Activated CD4-positive, alpha-beta memory T cell treated with anti-CD3 and anti-CD28 coated beads, Interleukin-2, amount 10 ng/mL, durations not matched to agents 7 days and 5 days (primary cell): ENCODE measurements at places on chromosomes 2 and 18. TPM values are rescaled to one million over a fixed set of nuclear protein-coding genes. Genes with fewer than 3 reads are reported as not detected.

DNA sequence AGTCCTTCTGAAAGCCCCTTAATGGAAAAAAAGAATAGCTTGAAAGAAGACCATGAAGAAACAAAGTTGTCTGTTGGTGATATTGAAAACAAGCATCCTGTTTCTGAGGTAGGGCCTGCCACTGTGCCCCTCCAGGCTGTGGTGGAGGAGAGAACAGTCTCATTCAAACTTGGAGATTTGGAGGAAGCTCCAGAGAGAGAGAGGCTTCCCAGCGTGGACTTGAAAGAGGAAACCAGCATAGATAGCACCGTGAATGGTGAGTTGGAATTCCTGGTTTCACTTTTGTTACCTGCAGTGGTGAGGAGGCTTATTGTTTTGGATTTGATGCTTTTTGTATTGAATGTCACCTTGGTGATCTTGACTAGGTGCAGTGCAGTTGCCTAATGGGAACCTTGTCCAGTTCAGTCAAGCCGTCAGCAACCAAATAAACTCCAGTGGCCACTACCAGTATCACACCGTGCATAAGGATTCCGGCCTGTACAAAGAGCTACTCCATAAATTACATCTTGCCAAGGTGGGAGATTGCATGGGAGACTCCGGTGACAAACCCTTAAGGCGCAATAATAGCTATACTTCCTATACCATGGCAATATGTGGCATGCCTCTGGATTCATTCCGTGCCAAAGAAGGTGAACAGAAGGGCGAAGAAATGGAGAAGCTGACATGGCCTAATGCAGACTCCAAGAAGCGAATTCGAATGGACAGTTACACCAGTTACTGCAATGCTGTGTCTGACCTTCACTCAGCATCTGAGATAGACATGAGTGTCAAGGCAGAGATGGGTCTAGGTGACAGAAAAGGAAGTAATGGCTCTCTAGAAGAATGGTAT, 13.3 kb downstream of the SLC20A1 start:
- DNase-seq = no peak

DNA sequence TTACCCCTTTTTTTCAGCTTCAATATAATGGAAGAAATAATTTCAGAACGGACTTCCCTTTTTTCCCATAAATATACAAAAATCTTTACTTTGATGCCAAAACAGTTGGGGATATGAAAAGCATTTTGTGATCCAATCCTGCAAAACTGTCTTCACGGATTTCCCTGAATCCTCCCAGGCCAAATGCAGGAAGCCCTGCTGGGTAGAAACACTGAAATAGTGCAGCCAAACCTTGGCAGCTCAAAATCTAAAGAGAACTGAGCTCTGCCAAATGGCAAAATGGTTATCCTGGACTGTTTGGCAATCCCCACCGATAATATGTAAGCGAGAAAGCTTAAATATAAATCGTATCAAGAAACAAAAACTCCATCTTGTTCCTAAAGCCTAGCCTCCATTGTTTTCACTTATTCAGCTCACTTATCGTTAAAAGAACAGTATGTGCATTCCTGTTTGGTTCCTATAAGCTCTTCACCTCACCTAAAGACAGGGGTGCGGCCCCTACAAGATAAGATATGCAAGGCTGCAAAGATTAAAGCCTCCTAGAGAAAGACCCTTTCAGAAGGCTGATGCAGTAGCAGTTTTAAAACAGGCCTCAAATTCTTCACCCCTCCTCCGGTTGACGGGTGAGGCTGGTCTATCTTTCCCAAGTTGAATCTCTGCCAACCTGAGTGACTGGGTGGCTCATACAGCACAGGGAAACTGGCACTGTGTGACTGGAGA, 48.6 kb downstream of the LAMA1 start:
- DNase-seq = no peak

DNA sequence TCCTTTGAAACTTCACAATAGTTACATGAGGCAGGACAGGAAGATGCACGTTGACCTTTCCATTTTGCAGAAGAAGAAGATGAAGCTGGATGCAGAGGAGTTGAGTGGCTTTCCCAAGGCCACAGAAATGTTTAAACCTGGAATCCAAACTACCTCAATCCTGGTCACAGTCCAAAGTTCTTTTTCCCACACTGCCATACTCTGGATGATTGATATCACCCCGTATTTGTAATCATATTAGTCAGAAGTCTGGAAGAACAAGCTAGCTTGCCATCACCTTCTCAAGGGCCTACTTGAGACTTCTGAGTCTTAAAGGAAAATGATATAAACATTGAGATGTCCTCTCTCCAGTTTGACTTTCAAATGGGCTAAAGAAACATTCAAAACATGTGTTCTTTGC, 190.1 kb downstream of the LNPK start:
- DNase-seq = no peak

The DCTN1 gene
- total RNA-seq = 88.9 TPM

The GPR39 gene
- not detected for total RNA-seq

The CNPPD1 gene
- total RNA-seq = 72.9 TPM

DNA sequence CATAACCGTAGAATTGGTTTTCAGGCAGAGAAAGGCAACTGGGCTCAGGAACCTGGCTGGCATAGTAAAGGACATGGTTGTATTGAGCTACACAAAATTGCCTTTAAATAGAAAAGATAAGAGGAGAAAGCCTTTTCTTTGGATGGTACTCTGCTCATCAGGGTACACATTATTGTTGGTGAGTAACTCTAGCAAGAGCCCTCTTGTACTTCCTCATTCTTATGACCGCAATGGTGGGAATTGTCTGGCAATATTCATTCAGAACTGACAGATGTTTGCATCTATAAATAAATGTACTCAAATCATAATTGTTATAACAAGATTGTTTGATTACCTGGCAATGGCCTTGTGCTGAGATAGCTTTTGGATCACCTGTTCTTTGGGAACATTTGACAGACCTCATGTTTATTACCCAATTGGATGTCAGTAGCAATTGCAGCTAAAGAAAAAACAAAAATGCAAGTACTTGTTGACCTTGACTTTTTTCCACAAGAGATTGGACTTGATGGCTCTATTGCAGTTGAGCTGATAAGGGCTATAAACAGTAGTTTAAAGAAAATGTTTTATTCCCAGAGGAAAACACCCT, 43.9 kb downstream of the MEIS1 start:
- DNase-seq = no peak

DNA sequence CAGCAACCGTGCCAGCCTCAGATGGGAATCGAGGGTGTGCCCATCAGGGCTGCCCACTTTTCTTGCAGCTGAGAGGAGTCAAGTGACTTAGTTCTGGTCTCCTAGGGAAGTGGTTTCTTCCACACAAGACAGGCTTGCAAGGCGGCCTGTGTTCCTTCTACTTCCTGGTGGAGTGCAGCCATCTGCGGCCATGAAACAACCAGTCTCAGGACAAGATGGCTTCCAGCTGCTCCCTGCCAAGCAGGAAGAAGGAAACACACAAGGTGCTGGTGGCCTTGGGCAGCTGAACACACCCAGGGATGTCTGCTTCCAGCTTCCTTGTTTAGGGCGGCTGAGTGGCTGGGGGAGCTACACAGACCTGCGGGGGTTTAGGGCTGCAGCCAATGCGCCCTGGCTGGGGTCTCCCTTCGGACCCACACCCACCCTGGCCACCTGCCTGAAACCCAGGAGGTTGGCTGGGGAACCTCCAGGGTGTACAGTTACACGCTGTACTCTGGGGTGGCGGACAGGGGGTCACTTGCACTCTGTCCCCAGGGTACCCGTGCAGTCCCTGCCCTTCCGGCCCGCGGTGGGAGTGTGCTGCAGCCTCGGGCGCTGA, 34.7 kb downstream of the PTPN18 start:
- no peak for DNase-seq

The SETBP1 gene
- 15.8 TPM for total RNA-seq

DNA sequence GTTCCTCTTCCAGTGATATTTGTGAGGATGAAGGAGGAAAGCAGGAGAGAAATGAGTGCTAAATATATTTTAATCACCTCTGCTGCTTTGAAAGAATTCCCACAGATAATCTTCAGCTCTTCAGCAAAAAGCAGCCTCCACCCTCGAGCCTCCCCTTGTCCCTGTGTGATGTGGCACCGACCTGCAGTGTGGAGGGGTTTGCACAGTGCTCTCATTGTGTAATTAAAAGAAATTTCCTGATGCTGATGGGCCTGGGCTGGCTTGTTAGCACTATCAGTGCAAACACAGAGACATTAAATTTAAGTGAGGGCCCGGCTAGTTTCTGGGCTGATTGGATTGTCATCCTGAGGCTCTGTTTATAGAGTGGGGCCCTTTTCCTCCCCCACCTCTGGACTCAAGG, 53.4 kb downstream of the KIF5C start:
- no peak for DNase-seq
